T-helper 17 cell (primary cell): ENCODE measurements at places on chromosomes 16 and 17.

GRCh38 chr16:88772871-88773811 is 11.9 kb downstream of the PIEZO1 start:
- DNase-seq = no peak

DNA sequence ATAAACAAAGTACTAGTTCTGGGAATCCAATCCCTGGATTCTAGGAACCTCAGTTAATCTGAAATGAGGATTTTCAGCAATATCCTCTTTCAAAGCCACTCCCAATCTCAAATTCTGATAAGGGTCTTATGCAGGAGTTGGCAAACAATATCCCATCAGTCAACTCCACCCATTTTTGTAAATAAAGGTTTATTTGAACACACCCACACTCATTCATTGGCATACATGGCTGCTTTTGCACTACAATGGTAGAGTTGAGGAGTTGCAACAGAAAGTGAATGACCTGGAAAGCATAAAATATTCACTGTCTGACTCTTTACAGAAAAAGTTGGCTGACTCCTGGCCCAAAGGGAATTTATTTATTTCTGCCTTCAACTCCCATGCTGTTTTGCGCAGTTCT is 157.7 kb upstream of the CDH11 start:
- no peak for DNase-seq

GRCh38 chr16:19356024-19356952 is 61.4 kb upstream of the TMC5 start:
- no peak for DNase-seq

GRCh38 chr17:77375917-77376651 is 235.3 kb downstream of the SEC14L1 start:
- peak; percentile 45 for DNase-seq

DNA sequence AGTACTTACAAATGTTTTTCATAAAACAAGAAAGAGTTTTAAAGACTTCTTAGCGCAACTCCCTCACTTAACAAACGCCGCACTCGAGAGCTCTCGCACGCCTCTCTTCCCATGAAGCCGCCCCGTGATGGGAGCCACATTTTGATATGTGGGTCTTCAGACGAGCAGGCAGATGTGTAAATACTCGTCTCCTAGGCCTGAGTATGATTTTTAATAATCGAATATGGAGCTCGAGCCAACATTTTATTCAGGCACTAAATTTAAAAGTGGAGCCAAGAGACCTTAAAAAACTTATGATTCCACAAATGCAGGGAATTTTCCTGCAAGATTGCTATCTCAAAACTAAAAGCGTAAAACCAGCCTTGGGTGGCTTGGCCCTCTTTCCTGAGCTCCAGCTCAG is 55.4 kb downstream of the IRX6 start:
- DNase-seq = no peak

- DNase-seq = no peak
These were observed 2.2 kb downstream of the TMEM235 start for GRCh38 chr17:78233678-78234077.

DNA sequence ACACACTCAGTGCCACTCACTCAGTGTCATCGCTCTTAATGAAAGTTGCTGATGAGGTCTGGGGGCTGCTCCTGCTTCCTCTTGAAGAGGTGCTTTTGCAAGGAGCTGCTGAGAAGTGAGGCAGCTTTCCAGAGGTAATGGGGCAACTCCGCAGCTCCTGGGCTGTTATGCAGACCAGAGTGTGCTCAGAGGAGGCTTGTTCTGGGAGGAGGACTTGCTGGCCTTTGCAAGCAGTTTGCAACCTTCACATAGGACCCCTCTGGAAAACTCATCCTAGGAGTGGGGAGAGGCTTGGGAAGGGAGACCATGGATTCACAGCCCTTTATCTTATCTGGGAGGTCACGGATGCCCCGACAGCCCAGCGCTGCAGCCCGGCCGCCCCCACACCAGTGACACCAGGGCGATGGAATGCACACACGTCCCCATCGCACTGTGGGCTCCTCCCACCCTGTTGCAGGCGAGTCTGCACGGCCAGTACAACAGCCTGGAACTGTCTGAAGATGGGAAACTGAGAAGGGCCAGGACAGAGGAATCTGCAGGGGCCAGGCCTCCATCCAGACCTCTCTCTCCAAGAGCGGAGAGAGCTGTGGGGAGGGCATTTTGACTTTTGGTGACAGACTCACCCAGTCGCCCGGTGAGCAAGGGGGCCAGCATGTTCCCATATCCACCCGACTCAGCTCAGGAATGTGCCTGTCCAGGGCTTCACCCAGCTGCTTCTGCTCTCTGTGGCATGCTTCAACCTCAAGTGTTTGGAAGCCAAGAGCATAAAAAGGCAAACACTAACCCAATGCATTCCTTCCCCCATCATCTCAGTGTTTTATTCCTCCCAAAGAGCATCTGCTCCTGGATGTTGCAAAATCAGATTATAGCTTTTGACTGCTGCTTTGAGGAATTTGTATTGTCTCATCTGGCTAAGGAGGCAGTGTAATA is 78.6 kb upstream of the ZNF469 start:
- DNase-seq = no peak
